Retina (tissue), 1 donor: ENCODE measurements at places on chromosomes 2 and 18.

- no peak for DNase-seq
Measured at GRCh38 chr18:74390900-74391299, 66.2 kb downstream of the DIPK1C start.

DNA sequence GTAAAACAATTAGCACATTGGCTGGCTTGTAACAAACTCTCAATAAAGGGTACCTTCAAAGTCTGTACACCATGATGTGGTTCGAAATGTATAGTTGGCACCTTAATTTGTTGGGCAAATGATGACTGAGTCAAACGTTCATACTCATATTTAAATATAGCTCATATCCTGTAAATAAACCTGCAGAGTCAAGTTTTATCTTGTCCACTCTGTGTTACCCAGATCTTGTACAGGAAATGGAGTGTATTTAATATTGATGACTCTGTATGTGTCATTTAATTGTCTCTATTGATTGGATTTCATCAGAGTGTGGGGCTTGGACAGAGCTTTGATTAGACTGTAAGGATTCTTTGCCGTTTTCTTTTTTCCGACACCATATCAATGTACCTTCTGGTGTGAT lies 805.6 kb upstream of the ZEB2 start:
- DNase-seq, result no peak

- DNase-seq, result no peak
Measured at GRCh38 chr18:2992995-2993877, 19.7 kb downstream of the LPIN2 start.

- no peak for DNase-seq
Measured at GRCh38 chr2:156999661-157000060, 257.8 kb upstream of the GALNT5 start.

- no peak for DNase-seq
Measured at GRCh38 chr2:149387411-149387810, 57.0 kb downstream of the LYPD6 start.

- DNase-seq, result no peak
Measured at GRCh38 chr2:43171789-43172188, 54.6 kb downstream of the ZFP36L2 start.

DNA sequence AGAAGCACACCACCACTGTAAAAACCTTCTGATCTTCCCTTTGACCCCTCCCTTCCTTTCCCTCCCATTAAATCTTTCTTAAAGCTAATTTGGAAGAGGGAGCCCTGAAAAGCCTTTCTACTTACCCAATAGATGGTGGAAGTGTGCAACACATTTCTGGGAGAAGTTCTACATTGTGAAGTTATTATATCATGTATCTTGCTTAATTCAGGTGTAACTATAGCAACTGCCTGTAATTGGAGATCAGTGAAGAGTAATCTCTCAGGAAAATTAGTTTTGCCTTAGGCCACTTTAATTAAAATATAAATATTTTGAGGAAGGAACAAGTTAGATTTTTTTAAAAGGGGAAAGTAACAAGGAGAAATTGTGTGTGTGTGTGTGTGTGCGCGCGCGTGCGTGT lies 266.0 kb downstream of the SH3BP4 start:
- DNase-seq, result no peak

DNA sequence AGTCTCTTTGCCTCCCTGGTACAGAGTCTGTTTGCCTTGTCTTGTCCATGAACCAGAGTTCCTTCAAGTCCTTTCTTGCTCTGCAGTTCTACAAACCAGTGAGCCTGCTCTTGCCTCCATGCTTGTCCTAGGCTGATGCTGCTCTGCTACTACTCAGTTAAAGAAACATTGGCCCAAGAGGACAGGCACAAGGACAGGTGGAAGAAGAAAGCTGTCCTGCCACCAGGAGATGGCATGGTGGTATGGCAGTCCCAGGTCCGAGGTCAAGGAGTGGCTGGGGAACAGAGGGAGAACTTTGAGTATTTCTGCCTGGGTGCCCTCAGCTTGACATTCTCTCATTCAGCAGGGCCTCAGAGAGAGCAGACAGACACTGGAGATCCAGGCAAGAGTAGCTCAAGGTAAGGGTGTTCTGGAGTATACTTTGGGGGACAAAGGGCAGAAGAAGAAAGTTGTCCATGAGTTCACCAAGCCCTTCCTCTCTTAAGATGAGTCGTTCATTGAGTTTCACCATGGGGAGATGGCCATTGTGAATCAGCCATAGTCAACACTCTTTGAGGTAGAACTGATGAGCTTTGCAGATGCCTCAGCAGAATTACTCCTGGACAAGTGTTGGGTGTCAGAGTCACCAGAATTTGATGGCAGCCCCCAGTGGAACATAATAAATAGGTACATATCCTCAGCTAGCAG lies 20.4 kb downstream of the TTC32 start:
- no peak for DNase-seq

DNA sequence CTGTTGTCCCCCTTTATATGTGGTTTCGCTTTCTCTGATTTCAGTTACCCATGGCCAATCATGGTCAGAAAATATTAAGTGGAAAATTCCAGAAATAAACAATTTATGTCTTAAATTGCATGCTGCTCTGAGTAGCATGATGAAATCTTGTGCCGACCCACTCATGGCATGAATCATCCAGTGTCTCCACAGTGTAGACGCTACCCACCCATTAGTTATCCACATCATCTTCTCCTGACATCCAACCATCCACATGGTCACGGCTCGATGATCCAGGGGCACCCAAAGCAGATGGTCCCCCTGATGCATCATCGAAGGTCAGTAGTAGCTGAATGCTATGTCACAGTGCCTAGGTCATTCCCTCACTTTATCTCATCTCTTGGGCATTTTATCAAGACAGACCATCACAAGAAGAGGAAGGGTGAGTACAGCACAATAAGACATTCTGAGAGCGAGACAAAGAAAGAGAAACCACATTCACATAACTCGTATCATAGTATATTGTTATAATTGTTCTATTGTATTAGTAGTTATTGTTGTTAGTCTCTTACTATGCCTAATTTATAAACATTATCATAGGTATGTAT lies 44.1 kb upstream of the ACKR3 start:
- DNase-seq, result no peak

DNA sequence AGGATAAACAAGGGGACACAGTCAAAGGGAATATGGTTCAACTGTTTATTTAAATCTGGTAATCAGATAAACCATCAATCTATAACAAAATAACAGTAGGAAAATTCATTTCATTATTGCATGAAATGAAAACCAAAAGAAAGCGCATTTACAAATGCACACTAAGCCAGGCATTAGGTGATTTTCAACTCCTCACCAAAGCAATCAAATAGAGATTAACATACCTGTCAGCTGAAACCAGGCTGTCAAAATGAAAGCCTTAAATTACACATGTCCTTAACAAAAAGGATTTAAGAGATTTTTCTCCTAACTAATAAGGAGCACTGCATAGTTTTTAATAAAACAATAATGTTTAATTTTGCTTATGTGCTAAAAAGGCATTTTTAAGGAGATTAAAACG lies 23.0 kb downstream of the STK39 start:
- no peak for DNase-seq

GRCh38 chr2:41621095-41621494 lies 426.7 kb upstream of the PKDCC start:
- no peak for DNase-seq

DNA sequence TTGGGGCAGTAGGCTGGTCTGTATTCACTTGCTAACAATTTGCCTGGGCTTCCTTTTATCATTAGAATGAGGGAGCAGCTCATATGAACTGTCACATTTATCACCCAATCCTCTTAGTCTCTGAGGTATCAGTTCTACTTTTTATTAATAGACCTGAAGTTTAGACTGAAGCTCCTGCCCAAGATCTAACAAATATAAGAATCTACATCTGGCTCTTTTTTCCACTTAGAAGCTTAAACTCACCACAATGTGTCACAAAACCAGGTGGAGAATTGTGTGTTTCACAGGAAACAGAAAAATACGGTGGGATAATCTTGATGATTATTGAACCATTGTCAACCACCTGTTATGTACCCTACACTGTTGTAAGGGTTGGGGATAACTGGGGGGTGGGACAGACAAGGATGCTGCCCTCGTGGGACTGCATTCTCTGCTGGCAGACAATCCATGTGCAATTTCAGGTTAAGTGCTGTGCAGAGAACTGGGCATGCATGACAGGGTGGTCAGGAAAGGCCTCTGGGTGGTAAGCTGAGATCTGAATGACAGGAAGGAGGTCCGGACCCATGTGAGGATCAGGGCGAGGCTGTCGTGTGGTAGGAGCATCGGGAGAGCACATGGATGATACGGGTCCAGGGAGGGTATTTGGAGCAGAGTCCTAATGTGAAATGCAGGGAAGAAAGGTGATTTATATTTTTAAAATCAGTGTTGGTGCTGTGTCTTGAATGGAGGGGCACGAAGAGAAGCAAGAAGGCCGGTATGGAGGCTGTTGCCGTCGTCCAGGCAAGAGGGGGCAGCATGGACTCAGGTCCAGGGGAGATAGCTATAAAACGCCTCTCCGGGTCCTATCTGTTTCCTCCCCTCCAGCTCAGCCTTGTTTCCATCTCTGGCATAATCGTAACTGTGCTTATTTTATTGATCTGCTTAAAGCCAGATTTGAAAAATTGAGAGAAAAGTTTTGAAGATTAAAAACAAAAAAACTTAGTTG lies 17.6 kb downstream of the MYL12B start:
- no peak for DNase-seq
